ENCODE measurements at places on chromosomes 2 and 18.

DNA sequence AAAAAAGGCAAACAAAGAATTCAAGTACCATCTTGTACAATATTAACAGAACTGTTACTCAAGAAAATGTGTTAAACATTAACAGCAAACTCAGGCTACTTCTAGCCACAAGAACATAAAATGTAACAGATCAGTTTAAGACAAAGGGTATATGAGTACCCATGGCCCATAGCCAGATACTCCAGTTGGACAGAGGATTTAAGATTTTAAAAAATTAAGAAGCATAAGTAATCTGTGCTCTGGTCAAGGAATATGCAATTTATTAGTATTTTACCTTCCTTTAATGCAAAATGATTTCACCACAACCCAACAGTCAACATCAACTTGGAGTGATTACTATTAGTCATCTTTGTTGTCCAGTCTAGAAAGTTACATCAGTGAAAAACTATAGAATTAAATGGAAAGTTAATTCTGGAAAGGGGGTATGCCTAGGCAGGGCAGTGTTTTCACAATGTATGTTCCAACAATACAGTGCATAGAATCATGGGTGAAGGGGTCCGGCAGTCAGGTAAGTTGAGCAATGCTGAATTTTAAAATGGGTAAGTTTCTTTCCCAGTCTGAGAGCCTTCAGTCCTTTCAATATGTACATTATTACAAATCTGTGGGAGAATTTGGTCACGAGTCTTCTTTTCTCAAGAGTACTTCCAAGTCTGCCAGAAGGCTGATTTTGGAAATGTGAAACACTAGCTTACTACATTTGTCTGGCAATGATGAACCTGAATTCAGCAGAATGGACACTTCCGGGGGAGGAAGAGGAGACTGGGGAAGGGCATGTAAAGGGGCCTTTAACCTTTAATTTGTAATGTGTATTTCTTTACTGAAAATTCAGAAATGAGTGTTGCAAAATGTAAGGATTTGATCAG, 34.5 kb downstream of the SFT2D3 start:
- DNase-seq, result no peak

DNA sequence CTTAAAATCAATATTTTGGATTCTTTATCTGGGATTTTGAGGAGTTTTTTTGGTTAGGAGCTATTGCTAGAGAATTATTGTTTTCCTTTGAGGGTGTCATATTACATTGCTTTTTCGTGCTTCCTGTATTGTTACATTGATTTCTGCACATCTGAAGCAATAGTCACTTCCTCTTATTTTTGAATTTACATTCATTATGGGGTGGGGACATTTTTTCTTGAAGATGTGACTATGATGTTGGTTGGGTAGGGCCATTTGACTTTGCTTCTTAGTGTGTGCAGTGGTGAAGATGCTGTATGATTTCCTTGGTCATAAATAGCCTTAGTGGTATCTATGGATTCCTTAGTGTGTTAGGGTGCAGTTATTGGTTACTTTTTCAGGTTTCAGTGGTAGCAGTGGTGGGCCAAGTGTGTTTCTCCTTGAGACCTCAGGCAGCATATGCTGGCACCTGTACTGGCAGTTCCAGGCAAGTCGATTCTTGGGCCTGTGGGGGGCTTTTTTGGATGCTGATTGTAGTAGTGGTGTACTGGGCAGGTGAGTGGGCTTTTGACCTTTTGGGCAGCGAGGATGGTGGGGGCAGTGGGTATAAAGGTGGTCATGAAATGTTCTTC, 61.8 kb downstream of the ARHGAP25 start:
- no peak for DNase-seq

GRCh38 chr2:85728342-85728741, 25.4 kb upstream of the ATOH8 start:
- no peak for DNase-seq

- DNase-seq, result no peak
These were observed 388.9 kb upstream of the RGPD4 start for GRCh38 chr2:107437807-107438206.

GRCh38 chr2:85794038-85794441, 40.2 kb downstream of the ATOH8 start:
- no peak for DNase-seq
